ENCODE measurements at places on chromosomes 16 and 17.

DNA sequence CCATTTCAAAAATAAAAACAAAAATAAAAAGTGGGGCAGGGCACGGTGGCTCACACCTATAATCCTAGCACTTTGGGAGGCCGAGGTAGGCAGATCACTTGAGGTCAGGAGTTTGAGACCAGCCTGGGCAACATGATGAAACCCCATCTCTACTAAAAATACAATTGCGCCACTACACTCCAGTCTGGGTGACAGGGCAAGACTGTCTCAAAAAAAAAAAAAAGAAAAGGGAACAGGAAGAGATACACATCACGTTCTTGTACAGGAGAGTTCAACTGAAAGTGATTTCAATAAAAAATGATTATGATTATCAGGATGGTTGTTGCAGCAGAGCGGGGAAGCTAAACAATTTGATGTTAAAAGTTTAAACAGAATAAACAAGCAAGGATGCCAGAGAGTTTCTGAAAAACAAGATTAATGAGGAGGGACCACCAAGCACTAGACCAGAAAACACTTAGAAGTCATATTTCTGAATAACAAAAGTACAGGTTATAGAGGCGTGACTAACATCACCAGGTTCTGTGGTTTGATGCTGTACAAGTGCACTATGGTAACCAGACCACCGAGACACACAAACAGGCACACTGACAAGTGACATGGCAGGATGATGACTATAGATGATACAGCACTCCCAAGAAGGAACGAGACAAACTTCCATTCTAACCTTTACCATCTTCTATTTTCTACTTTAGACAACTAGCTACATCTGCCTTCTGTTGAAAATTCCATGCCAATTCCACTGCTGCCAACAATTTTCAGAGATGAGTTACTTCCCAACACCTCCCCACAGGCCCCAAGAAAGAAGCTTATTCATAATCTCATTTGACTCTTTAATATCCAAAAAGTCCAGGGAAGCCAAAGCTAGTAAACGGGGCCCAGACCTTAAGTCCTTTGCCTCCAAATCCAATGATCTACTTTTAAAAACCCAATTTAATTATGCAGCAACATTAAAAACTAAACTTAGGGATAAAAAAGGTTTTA lies 11.8 kb downstream of the DNAJA2 start:
- no peak for DNase-seq

GRCh38 chr17:19357761-19358160 lies 4.8 kb downstream of the B9D1 start:
- DNase-seq = no peak

- peak; percentile 9 for DNase-seq
Observed at GRCh38 chr16:73888840-73889490, 407.6 kb upstream of the PSMD7 start.

GRCh38 chr17:17446666-17447155 lies 30.1 kb upstream of the MED9 start:
- DNase-seq = no peak

DNA sequence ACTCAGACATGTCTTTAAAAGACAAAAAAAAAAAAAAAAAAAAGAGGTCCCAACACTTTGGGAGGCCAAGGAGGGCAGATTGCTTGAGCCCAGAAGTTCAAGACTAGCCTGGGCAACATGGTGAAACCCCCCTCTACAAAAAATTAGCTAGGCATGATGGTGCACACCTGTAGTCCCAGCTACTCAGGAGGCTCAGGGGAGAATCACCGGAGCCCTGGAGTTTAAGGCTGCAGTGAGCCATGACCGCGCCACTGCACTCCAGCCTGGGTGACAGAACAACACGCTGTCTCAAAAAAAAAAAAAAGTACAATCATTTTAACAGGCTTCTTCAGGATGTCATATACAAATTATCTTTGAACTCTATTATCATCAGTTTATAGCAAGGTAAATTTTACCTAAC lies 22.0 kb downstream of the C16orf87 start:
- no peak for DNase-seq

DNA sequence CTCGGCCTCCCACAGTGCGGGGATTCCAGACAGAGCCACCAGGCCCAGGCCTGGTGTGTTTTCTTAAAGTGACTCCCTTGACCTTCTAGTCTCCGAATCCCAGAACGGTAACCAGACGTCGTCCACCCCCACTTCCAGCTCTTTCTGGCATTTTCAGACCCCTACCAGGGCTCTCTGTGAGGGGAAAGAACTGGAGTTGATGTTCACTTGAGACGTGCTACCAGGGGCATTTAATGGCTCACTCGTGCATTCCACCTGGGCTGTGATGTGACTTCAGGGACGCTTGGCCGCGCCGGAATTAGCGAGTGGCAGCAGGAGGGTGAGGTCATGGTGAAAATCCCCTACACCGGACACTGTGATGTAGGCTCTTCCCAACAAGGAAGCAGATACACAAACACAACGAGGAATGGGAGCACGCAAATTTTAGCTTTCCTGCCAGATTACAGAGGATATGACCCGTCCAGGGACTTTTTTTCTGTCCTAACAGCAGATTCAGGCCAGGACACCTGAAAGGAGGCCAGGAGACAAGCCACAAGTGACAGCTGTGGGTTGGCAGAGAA lies 1.1 kb upstream of the GNA13 start:
- DNase-seq = no peak

- no peak for DNase-seq
Observed at GRCh38 chr17:35057332-35057915, 6.1 kb downstream of the RFFL start.

- DNase-seq = peak; percentile 69
Observed at GRCh38 chr17:80125656-80126448, 21.1 kb downstream of the EIF4A3 start.

GRCh38 chr16:31459687-31460581 lies 633 bp downstream of the ARMC5 start:
- peak; percentile 99 for DNase-seq

GRCh38 chr17:9890124-9890523 lies 14.9 kb downstream of the RCVRN start:
- DNase-seq = no peak

DNA sequence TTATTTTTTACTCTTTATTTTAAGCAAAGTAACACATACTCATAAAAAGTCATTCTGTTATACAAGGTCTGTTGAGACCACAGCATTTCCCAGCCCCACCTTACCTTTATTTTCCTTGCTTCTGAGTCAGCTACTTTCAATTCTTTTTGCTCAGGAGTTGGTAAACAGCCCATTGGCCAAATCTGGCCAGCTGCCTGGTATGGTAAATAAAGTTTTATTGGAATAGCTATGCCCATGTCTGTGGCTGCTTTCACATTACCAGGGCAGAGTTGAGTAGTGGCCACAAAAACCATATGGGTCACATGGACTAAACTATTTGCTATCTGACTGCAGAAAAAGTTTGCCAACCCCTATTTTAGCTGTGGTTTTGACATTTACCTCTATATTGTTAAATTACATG lies 3.4 kb upstream of the NSRP1 start:
- no peak for DNase-seq

- DNase-seq = peak; percentile 17
Observed at GRCh38 chr17:38430316-38430715, 2.1 kb downstream of the ARHGAP23 start.

Data from fibroblast of skin of right biceps (primary cell).